Gastrocnemius medialis (tissue), 4 donors: ENCODE measurements at places on chromosomes 16 and 17.

DNA sequence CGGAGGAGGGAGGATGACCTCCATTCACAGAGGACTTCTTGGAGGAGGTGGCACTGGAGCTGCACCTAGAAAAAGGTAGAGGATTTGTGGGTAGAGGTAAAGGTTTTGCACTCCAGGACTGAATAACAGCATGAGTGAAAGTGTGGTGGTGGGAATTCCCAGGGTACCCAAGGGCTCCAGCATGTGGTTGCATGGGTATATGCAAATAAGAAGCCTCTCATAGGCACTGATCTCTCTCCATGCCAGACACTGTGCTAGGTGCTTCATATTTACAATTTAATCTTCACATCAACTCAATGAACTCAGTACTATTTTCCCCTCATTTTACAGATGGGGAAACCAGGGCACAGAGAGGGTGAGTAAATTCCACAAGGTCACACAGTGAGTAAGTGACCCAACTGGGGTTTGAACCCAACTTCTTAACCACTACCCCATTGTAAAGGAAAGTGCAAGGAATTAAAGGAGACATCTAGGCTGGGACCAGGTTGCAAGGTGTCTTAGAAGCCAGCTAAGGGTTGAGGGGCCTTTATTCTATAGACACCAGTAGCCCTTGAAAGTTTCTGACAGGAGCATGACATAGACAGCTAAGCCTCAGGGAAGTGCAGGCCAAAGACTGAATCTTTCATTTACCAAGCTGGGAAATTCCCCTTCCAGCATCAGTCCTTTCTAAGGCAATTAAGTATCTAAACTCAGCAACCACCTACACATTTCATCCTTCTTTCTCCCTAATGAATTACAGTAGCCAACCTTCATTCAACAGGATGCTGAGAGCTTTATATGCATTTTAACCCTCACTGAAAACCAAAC, 21.3 kb downstream of the SCNN1B start:
- H3K36me3 ChIP-seq = no peaks in the 10 kb centered on the region
- no peak for DNase-seq
- no peaks in the 10 kb centered on the region for H3K27me3 ChIP-seq

- DNase-seq = no peak
- no peak overlapping the region for H3K27ac ChIP-seq
- no peaks in the 10 kb centered on the region for H3K27me3 ChIP-seq
- H3K4me1 ChIP-seq = peaks cover 22% of the 10 kb centered on the region
- no peaks in the 10 kb centered on the region for H3K36me3 ChIP-seq
Observed at GRCh38 chr17:2195729-2196128, 107.9 kb downstream of the SMG6 start.

DNA sequence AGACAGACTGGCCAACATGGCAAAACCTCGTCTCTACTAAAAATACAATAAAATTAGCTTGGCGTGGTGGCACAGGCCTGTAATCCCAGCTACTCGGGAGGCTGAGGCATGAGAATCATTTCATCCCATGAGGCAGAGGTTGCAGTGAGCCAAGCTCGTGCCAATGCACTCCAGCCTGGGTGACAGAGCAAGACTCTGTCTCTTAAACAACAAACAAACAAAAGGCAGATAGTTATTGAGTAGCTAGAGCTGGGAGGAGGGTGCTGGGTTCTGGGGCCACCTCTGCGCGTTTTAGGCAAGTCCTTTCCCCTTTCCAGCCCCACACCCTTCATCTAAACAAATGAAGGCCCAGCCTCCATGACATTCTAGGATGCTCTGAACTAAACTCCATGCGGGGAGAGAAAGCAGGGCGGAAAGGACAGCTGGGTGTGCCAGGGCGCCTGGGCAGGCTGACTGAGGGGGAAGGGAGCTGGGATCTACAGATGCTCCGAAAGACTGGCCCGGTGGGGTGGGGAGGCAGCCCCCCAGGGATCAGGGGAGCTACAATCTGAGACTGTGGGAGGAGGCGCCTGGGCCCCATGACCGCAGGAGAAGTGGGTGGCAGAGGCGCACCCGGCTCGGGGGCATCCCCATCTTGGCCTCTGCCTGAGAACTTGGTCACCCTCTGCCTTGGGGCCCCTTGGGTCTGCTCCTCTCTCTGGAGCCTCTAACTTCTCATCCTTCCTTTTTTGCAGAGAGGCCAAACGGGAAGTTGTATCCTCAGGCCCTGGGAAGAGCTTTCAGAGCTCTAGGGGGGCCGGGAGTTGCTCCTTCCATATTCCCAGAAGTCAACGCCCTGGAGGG, 910 bp downstream of the ITGAL start:
- no peaks in the 10 kb centered on the region for H3K4me1 ChIP-seq
- H3K27ac ChIP-seq = no peak overlapping the region
- no peak overlapping the region for H3K4me3 ChIP-seq
- DNase-seq = no peak
- H3K27me3 ChIP-seq = peaks cover 25% of the 10 kb centered on the region
- H3K36me3 ChIP-seq = no peaks in the 10 kb centered on the region

- H3K4me1 ChIP-seq = no peaks in the 10 kb centered on the region
- H3K27me3 ChIP-seq = no peaks in the 10 kb centered on the region
- DNase-seq = no peak
- H3K4me3 ChIP-seq = no peak overlapping the region
- H3K36me3 ChIP-seq = peaks cover 19% of the 10 kb centered on the region
Observed at GRCh38 chr17:32222621-32223020, 43.0 kb upstream of the RHBDL3 start.
